Mucosa of descending colon (tissue), 3 donors: ENCODE measurements at places on chromosomes 4 and X.

DNA sequence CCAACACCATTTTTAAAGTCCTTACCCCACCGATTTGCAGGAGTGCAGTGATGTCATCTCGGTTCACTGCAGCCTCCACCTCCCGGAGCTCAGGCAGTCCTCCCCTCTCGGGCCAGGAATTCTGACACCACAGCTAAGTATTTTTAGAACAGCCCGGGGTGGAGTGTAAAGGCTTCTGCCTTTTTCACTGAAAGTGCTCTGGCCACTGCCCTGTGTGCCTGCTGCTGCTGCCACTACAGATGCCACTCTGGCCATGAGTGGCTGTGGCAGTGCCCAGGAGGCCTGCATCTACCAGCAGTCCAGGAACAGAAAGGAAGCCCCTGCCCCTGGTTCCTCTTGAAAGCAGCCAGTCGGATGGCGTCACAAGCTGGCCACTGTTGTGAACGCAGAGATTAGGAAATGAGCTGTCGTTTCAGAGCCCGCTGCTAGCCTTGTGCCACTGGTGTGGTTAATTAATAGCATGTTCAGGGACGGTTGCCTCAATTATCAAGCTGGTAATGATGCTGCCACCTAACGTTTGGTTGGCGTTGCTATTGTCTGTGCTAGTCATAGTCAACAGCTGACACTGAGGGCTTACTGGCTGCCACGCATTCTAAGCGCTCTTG is 23.6 kb upstream of the TBC1D14 start:
- no peak for DNase-seq

DNA sequence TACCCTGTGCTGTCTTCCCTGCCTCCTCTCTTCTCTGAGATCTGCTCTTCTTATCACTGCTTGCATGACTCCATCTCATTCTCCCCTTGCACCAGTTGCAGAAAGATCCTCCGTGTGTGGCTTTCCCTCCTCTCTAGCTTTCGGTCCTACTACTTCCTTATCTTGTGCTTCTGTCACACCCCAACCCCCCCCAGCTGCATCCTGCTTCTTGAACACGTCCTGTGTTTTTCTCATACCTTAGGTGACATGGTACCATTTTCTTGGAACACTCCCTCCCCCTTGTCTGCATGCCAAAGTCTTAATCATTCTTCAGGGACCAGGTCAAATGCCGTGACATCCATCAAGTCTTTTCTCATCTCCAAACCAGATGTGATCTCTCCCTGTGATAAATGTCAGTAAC is 46.4 kb downstream of the FHL1 start:
- no peak for DNase-seq

GRCh38 chrX:123961268-123962005 is at the start of gene STAG2:
STAG2 (plus strand) TSS chrX:123961706; CDS start chrX:124022628, 60,922 bp downstream.
- DNase-seq: peak; percentile 67

DNA sequence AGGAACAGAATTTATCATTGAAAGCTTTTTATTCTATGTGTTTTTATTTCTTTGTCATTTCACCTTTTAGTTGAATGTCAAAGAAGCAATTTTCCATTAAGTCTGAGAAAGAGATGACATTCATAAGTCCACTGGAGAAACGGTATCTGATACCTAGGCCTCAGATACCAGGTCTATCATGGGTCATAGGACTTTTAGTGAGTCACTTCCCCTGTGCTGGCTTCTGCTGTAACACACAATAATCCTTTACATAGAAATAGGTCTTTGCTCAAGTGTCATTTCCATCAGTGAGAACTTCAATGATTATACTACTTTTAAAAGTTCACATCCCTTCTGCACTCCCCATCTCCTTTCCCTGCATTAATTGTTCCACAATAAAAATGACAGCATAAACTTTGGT is 125.5 kb upstream of the ARMCX2 start:
- DNase-seq: no peak

DNA sequence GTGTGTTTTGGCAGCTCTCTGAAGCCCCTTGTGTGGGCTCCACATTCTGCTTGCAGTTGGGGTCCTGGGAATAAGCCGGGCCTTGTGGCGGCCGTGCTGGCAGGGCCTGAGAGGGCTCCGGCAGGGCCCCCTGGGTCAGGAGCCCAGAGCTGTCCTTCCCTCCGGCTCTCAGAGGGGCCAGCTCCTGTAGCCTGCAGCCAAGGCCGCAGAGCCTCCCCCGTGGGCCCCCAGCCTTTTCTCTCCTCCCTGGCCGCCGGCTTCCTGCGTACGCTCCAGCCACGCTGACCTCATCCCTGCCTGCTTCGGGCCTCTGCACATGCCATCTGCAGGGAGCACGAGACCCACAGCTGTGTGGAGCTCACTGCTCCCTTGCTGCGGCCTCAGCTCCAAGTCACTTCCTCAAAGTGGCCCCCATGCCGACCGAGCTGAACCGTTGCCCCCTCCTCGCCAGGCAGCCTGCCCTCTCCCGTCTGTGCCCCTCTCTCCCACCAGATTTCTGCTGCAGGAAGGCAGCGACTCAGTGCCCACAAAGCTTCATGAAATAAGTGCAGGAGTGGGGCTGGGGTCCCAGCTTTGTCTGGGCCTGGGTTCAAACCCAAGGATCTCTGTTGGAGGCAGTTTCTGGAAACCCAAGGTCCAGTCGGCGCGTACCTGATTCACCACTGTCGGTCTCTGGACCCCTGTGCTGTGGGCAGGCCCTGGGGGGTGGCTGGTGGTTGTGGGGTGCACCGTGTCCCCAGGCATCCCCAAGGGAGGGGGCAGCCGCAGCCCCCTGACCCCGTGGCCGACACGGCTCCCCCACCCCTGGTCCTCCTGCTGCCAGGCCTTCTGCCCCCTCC is 57.1 kb upstream of the NKX1-1 start:
- no peak for DNase-seq

GRCh38 chrX:53284684-53285447 is 3.5 kb upstream of the IQSEC2 start:
- DNase-seq: peak; percentile 67

- no peak for DNase-seq
Observed at GRCh38 chr4:36665985-36666527, 384.6 kb downstream of the DTHD1 start.

- DNase-seq: no peak
Observed at GRCh38 chr4:10643600-10644425, 40.8 kb downstream of the CLNK start.

DNA sequence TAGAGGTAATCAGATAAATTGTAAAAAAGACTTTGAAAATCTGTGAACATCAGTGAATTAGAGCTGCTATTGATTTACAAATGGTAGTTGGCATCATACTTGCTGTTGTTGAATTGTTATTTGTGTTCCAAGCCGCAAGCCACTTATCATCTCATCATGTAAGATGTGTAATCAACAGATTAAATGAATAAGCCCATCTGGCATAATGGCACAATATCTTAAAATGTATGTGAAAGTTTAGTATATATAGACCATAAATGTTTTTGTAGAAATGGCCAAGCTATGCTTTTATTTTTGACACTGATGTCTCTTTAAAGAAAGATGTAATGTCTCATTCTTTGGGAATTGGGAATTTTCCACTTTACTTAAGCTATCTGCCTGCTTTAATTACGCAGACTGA is 682.6 kb upstream of the GNPDA2 start:
- no peak for DNase-seq

DNA sequence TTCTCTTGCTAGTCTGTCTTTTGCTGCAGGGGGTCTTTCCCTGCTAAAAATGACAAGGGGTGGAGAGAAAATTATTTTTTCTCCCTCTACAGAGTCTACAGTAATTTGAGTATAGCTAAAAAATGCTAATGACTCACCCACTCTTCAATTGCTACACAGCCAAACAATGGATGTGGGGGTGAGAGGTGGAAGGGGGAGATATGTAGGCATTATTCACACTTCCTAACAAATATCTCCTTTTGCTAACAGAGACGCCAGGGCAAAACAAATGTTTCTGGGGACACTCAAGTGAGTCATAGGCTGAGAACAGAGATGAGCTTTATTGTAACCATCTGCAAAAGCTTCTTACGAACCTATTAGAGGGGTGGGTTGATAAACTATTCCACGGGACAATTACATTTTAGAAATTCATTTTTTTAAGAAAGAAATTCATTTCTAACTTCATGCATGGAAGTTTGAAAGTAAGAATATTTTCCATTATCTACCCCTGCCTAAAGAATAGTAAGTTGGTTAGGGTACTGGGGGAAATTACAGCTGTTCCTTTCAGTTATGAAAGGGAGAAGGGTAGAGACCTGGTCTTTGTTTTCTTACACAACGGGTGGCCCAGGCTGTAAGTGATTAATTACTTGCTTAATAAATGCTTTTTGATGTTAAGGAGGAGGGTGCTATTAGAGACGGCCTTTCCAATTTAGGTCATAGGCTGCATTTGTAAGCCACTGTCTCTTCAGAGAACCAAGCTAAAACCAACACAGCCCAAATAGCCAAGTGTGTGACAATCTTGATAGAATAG is 12.8 kb downstream of the SCD5 start:
- DNase-seq: no peak

DNA sequence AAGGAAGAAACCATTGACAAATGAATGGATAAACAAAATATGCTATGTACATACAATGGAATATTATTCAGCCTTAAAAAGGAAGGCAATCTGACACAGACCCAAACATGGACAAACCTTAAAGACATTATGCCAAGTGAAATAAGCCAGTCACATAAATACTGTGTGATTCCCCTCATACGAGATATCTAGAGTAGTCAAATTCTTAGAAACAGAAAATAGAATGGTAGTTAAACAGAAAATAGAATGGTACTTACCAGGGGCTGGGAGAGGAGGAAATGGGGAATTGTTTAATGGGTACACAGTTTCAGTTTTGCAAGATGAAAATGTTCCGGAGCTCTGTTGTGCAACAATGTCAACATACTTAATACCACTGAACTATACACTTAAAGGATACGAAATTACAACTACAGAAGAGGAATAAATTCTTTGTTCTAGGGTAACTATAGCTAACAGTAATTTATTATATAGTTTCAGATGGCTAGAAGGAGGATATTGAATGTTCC is 47.8 kb upstream of the DUSP21 start:
- DNase-seq: no peak

DNA sequence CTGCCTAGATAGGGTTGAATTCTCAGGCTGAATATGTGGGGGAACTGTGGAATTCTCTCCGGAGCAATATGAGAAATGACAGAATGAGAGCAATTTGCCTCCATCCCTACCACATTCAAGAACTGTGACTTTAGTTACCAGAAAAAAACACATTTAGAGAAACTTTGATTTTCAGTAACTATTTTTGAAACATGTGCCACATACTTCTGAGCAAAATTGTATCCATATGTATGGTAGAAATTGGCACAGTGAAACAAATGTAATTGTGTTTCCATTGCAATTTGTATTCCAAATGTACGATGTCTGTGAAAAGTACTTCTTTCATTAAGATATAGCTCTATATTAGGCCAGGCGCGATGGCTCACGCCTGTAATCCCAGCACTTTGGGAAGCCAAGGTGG is 5.5 kb upstream of the KLHL8 start:
- no peak for DNase-seq

DNA sequence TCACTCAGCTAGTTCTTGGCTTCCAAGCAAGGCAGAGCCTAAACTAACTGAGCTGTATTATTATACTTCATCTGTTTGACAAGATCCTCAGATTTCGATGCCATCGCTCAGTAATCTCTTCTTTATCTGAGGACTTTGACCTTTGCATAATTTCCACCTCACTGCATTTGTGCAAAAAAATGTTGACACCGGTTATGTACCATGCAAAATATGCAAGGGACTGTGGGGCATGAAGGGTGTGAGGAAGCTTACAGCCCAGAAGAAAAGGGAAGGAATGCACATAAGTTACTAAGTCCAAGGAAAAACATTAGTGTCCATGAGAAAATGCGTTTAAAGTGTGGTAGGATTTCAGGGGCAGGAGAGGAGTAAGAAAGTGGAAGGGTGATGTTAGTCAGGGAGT is 295.4 kb downstream of the PACRGL start:
- no peak for DNase-seq

DNA sequence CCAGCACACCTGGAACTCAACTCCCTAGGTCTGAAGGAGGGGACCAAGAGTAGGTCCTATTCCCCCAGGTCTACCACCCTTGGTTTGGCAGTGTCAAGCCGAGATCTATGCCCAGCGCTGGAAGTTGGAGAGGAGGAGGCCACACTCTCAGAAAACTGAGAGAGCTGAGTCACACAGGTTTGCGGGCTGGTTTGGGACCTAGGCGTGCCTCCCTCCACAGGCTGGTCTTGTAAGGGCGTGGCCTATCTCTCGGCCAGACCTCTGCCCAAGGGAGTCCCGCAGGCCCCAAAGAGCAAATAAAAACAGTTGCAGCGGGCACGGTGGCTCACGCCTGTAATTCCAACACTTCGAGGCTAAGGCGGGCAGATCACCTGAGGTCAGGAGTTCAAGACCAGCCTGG is 52.9 kb upstream of the INTU start:
- DNase-seq: no peak

DNA sequence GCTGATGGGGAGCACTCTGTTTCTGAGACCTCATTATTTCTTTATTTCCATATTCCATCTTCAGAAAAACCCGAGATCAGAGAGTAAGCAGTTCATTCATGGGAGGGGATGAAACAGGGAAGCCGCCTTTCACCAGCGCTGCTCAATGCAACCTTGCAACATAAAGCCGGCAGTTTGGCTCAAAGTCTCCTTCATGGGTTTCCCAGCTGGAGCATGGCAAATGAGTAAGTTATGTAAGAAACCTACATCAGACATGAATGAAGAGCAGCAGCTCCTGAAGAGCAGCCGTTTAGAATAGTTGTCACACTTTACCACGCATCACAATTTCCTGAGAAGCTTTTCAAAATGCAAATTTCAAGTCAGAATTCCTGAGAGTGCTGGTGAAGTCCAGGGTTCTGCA is 578.8 kb downstream of the FSTL5 start:
- DNase-seq: no peak

DNA sequence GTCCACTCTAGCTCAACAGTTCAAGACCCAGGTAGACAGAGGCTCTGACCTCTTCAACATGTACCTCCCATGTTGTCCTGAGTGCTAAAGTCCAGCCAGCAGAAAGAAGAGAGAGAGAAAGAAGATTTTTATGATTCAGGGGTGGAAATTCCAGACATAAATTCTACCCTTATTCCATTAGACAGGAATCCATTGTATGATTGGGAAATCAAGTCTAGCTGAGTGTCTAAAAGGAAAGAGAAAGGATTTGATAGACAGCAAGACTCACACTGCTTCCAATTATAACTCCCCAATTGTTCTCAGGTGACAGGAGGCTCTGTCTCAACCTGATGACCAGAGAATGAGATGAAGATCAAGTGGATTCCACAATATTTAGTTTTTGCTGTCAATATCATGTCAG is 27.9 kb upstream of the PGM2 start:
- DNase-seq: no peak

GRCh38 chr4:78560296-78560963 is 8.9 kb downstream of the ANXA3 start:
- DNase-seq: no peak

DNA sequence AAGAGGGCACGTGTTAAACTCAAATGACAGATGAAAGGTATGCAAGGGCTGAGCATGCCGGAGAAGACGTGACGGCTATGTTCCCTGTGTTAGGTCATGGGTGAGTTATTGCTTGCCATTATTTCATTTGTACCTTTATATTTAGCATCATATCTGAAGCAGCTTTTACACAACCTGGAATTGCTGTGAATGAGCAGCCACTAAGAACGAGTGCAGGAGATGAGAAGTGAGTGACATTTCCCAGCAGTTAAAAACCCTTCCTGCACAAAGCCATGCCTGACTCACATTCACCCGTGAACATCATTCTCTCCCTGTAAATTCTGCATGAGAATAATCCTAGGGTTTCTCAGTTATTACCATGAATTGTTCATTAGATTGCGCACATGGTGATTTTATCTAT is 433.2 kb upstream of the ZFP42 start:
- DNase-seq: no peak
